ENCODE measurements at places on chromosomes 1 and 21.

DNA sequence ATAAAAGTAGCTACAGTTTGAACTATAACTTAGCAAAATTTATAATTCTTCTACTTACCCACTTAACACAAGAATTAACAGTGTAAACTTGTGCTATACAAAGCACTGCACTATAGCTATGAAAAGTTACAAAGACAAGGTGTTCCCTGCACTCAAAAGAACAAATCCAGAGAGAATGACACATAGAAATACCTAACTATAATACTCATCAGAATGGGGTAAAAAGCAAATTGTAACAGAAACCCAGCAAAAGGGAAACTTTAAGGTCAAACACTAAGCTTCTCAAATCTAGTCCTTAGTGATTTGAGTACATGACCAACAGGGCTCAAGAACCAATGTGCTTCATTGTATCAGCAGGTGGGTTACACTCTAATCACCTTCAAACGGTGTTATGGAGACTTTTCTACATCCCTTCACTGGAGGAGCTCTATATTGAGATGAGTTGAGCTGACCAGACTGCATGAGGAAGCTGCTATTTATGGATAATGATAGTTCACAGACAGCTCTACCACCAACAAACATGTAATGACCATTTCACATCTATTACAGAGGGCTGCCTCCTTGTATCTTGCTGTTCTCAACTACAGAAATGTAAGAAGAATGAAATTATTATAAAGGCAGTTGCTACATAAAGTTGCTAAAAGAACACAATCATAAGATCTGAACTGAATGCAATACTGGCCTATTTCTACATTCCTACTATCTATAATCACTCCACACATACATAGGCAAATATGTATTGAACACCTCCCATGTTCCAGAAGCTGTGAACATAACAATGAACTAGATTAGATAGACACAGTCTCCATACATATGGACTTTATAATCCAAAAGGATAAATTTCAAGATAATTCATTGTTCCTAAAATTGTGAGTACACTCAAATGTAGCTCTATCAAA lies 47.6 kb downstream of the PIK3R3 start:
- no peak for DNase-seq

- DNase-seq, result peak; percentile 37
These were observed 516 bp downstream of the PHLDA3 start for GRCh38 chr1:201468501-201468843.

- no peak for DNase-seq
These were observed 478.2 kb downstream of the NEGR1 start for GRCh38 chr1:71804140-71804539.

DNA sequence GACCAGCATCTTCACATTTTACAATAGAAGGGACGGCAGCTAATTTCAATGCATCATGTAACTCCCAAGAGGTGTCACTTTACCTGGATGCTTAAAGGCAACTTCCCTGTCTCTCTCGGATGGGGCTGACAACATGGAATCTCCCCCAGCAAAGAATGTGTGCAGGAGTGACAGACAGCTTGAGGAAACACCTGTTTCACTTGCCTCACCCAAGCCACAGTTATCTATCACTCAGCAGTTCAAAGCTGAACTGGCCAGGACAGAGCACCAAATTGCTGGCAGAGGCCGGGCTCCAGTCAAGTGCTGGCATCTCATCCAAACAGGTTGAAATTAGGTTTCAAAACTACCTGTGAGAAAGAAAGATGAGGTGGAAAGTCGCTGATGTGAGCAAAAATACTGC lies 538.0 kb upstream of the PLXNA2 start:
- no peak for DNase-seq

DNA sequence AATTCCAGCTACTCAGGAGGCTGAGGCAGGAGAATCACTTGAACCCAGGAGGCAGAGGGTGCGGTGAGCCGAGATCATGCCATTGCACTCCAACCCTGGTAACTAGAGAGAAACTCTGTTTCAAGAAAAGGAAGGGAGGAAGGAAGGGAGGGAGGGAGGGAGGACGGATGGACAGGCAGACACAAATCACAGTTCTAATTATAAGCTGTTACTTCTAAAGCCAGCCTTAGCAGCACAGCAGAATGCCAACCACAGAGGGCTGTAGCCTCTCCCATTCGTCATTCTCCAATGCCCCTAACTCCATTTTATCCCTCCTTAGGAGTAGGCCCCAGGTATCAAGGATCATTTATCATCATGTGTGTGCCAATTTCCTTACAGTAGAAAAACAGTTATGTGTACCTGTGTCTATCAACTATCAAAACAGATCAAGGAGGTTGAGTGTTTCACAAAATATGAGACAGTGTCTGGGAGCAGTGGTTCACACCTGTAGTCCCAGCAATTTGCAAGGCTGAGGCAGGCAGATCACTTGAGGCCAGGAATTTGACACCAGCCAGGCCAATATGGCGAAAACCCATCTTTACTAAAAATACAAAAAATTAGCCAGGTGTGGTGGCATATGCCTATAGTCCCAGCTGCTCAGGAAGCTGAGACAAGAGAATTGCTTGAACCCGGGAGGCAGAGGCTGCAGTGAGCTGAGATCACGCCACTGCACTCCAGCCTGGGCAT lies 19.1 kb downstream of the USP48 start:
- DNase-seq, result no peak

DNA sequence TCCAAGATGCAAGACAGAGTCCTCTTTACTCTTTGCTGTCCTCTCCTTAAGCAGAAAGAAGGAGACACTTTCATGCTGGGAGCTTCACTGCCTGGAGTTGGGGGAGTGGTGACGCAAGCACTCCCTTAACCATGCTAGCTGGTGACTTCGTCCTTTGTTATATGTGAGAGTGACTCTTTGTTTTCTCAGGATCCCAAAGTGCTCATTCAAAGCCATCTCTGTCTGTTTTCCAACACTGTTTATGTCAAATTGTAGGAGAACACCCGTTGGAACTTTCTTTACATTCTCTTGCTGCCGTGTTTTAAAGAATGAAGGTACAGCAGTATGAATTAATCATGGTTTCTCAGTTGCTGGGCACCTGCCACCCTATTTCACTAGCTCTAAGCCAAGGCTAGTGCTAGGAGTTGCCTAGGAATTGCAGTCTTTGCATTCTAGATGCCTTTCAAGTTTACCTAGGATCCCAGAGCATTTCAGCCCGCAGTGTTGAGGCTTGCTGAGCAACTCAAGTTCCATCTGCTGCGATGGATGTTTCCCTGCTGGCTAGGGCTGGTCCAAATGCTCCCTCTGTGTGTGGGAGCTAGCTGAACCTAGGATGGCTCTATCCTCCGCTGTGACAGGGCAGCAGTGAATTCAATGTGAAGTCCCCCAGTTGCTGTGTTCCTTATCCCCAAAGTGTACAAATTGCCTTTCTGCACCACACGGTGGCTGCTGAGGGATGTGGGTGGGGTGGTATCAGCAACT lies 82.6 kb upstream of the GPR52 start:
- DNase-seq, result no peak

All from erythroblast (primary cell).